ENCODE measurements at places on chromosomes 2 and 18.

DNA sequence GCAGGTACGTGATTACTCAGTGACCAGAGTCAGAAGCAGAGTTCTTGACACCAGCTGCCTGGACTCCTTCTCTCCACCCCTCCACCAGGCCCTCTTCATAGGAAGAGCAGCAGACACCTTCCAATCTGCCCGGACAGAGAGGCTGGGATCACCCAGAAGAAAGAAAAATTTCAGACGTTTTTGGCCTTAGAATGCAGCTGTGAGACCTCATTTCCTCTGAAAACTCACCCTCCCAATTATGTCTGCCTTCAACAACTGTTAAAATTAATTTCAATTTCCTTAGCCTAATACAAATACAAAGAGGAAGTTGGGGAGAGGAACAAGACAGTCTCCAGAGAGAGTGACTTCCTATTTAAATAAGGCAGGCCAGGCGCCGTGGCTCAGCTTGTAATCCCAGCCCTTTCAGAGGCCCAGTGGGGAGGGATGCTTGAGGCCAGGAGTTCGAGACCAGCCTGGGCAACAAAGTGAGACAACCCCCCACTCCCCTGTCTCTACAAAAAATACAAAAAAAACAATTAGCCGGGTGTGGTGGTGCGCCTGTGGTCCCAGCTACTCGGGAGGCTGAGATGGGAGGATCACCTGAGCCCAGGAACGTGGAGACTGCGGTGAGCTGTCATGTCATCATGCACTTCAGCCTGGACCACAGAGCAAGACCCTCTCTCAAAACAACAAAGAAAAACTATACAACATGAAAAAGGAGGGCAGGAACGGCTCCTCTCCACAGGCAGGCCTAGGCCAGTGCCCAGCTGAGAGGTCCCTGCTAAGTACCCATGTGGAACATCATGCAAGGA lies 1.6 kb downstream of the SLC66A2 start:
- DNase-seq: no peak

GRCh38 chr2:221551864-221552263 lies 20.2 kb downstream of the EPHA4 start:
- DNase-seq: no peak

DNA sequence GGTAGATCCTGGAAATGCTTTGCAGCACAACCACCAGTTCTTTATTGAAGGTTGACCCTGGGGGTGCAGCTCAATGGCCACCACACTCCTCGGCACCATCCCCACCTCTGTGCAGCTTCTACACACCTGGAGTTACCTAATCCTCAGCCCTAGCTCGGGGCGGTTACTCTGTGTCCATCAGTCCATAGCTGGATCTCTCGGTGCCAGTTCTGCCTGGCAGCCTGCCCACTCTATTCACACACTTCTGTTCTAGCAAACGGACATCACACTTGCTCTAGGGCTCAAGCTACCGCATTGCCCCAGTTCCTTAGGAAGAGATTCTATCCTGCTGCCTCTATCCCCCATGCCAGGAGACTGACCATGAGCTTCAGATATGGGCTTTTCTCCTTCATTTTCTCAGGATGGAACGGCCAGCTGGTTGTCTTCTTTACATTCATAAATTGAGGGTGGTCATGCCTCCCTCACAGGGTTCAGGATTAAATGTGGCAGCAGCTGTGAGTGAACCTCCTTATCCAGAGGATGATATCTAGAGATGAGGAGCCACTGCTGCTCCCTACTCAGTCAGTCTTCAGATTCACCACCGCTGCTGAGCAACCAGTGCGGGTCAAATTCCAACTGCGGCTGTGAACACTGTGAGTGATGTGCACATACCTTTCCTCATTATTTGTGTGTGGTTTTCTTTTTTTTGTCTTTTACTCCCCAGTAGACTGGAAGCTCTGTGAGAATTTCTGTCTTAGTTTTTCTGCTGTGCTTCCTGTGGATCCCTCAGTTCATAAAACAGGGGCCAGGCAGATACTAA lies 66.9 kb upstream of the TRIB2 start:
- no peak for DNase-seq

- DNase-seq: no peak
These were observed 5.0 kb downstream of the SPIRE1 start for GRCh38 chr18:12652861-12653401.

DNA sequence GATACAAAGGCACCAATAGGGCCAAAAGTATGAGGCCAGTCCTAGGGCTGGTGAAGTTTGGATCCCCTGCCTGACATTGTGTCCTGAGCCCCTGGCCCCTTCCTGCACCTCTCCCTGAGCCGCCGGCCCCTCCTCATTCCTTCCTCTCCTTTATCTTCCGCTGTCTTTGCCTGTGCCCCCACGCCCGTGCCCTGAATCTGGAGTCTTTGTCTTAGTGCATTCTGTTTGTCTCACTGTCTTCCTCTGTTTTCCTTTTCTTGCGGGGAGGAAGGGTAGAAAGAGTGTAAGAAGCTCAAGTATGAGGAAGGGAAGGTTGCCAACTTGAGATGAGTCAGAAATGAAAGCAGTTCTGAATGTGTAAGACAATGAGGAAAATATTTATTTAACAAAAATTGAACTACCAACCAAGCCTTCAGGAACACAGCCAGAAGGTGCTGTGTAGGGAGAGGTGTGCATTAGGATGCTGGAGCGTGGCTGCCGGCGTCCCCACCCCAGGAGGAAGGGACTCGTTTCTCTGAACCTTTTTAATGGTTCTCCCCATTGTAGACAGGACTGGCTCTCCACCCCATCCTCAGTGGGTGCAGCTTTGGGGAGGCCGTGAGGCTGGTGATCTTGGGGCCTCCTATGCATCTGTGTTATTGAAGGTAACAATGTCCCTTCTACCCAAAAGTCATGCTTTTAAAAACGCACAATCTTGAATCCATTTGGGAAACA lies 133.1 kb downstream of the NEDD4L start:
- DNase-seq: no peak

DNA sequence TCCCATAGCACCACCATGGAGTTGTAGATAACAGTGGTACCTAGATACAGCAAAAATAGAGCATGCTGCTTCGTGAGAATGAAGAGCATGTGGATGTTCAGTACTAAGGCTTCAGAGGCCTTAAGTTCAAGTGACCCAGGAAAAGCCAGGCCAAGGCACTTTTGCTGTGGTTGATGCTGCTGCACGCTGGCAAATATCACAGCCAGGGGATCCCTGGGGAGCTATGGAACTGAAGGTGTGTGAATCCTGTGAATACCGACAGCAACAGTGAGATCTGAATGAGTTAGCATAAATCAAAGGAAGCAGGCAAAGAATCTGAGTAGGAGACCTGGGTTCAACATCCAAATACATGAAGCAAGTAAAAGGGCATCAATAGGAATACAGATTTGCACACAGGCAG lies 158.6 kb upstream of the THUMPD2 start:
- no peak for DNase-seq

GRCh38 chr2:197215748-197216360 lies 94.7 kb downstream of the ANKRD44 start:
- peak; percentile 43 for DNase-seq

- no peak for DNase-seq
These were observed 35.8 kb downstream of the SPOPL start for GRCh38 chr2:138537170-138537915.

DNA sequence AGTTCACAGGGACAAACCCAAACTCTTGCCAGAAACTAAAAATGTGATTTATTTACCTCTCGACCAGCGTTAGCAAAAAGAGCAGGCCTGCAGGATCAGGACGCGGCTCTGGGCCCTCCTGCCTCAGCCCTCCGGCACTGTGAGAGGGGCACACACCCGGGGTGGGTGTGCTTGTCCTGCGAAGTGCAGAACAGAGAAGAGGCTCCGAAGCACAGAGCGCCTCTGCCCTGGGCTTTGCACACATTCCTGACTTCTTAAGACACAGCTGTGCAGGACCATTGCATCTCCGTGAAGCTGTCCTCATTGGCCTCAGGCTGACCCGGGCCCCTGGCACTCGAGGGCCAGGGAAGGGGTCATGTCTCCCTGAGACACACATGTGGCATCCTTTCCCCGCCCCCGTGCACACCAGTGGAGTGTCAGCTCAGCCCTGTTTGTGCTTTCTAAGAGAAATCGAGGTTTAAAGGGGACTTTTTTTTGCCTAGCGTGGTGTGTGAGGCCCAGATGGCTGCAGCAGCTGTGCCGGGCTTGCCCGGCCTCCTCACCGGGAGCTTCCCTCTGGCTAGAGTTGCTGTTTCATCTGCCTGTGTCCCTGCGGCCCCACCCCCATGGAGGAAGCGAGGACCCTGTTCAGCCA lies 9.9 kb upstream of the NFATC1 start:
- no peak for DNase-seq

GRCh38 chr2:238582159-238582558 lies 155.4 kb downstream of the ASB1 start:
- DNase-seq: no peak

DNA sequence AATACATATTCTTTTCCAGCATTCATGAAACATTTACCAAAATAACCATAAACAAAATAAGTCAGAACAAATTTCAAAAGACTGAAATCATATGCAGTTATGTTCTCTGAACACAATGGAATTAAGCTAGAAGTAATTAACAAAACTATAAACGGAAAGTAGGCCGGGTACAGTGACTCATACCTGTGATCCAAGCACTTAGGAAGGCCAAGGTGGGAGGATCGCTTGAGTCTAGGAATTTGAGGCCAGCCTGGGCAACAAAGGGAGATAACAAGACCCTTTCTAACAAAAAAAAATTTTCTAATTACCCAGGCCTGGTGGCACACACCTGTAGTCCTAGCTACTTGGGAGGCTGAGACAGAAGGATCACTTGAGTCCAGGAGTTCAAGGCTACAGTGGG lies 14.9 kb downstream of the ATAD2B start:
- DNase-seq: no peak

DNA sequence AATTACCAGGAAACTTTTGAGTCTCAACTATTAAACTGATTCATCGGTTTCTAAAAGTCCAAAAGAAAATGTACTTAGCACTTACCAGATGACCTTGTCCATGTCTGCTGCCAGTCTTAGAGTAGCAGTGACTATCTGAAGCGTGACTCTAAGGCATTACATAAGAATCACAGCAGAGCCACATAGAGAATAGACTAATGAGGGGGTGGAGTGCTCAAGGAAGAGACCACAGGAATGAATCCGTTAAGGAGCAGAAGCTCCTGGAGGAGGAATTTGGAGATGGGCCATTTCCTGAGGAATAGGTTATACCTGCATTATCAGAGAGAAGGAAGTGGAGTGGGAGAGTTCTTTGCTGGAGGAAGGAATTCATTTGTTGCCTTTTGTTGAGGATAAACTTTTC lies 116.0 kb downstream of the MAP3K20 start:
- DNase-seq: no peak

DNA sequence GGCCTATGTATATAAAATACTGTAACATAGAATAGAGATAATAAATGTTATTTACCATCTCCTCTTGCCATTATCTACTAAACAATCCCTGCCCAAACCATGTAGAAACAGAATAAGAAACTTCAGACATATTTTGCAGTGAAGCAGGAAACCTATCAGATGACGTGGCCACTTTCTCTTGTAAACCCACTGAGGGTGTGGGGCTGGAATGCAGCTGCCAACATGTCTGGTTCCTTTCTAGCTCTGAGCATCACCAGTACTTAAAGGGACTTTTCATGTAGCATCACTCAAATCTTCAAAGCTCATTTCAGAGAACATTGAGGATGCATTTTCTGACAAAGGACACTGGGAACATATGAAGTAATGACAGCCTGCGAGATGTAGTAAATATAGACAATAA lies 251.8 kb downstream of the LPIN1 start:
- no peak for DNase-seq

Data from T-helper 1 cell (primary cell).